ENCODE measurements at places on chromosomes 5 and 9.
A peak's percentile ranks its signal among the peaks of the same experiment; 100 is the strongest.

DNA sequence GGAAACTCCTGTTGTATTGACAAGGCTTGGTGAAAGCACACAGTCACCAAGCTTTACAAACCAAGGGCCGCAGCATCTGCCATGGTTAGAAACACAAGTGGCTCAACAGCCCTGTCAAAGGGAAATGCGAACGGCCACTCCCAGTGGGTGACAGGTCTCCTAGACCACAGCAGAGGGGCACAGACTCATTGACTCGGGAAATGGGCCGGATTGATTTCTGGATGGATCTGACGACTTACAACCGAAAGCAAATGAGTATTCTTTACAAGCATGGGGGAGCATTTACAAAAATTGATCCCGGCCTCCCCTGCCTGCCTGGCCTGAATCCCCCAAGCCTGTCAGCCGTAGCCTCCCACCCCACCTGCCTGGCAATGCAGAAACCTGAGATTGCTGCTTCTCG lies 48.2 kb downstream of the ADAMTS2 start:
- DNase-seq, result no peak

- DNase-seq, result no peak
Observed at GRCh38 chr5:1565737-1566734, 42.3 kb upstream of the LPCAT1 start.

DNA sequence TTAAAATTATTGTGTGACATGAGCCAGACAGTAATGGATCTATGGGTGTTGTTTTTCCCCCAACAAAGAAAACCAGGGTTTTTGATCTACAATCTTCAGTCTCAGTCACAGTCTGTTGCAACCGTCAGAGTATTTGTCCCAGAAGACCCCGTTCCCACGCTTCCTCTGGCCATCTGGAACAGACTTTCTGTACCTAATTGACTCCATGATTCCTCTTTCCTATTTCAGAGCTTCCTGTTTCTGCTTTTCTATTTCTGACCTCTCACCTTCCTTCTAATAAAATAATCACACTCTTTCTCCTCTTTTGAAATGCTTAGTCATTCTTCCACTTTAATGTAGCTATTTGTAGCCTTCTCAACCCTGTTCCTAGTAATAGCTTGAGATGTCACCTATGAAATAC lies 1044.8 kb downstream of the DTWD2 start:
- DNase-seq, result no peak

- DNase-seq, result peak; percentile 55
Observed at GRCh38 chr5:116144103-116144502, 59.3 kb downstream of the COMMD10 start.

- no peak for DNase-seq
Observed at GRCh38 chr5:60274747-60275146, 381.2 kb upstream of the PDE4D start.

- DNase-seq, result no peak
Observed at GRCh38 chr9:4579001-4579400, 83.1 kb upstream of the PLPP6 start.

- no peak for DNase-seq
Observed at GRCh38 chr9:129463994-129464393, 156.9 kb downstream of the C9orf50 start.

DNA sequence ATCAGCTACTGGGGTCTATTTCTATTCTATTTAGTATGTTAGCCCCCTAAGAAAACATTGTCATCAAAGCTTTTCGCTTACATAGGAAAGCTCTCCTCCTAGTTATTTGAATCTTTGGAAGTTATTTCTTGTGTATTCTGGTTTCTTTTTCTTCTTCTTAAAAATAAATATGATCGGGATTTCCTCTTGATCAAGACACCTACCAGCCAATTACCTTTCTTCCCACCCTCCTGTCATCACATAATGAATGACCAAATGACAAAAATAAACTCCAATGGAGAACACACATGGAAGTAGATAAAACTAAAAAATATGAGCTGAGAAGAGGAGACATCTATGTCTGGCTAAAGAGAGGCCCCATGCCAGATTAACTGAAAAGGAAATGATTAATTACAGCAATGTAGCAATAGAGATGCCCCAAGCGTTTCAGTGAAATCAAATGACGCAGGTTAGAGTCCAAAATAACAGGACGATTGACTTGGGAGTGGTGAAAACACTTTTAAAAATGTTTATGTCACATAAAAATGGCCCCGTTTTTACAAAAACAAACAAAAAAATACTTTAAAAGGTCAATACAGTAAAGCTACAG lies 59.5 kb upstream of the PCSK1 start:
- DNase-seq, result peak; percentile 22

- peak; percentile 87 for DNase-seq
Observed at GRCh38 chr5:163916376-163916775, 411.0 kb downstream of the MAT2B start.

DNA sequence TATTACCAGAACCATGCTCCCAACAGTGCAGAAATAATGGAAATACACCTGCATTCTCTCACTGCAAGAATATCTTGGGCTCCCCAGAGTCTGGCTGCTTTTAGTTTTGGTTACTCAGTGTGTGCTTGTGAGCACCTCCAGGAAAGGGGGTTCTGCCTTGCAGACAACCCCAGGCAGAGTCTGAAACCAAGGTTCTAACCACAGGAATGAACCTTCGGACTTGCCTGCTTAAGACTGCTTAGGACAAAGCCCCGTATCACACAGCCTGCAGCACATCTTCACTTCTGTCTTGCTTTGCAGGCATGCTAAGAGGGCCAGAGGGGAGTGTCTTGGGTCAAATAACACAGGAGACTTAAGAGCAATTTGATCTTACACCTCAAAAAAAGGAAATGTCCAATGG lies 94.8 kb upstream of the SPATA31C2 start:
- DNase-seq, result peak; percentile 34

DNA sequence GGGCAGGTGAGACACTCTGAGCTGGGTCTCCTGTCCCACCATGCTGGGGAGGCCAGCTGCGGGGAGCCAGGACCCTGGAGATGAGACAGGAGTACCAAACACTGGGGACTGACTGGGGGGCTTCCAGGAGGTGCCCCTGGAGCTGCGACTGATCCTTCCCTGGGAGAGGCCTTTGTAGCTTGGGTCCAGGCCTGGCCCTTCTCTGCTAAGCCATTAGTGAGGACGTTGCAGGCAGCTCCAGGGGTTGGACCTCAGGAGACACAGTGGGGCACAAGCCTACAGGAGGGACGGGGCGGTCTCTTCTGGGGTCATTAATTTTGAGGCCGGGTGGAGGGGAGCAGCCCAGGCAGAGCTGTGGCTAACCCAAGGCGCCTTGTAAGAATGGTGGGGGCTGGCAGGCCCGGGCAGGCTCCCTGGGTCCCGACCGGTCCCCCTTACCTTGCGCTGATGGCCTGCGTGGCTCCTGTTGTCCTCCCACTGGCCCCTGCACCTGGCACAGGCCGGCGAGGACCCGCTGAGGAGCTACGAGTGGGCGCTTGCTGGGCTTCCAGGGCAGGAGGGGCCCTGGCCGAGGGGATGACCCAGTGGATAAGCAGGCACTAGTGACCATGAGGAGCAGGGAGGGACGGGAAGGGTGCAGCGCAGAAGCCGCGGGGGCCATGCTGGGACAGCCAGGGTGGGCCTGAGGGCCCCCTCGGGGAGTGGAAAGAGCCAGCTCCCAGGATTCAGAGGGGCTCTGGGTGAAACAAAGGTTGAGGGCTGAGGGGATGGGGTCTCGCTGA lies 5.1 kb downstream of the MRPS2 start:
- no peak for DNase-seq

DNA sequence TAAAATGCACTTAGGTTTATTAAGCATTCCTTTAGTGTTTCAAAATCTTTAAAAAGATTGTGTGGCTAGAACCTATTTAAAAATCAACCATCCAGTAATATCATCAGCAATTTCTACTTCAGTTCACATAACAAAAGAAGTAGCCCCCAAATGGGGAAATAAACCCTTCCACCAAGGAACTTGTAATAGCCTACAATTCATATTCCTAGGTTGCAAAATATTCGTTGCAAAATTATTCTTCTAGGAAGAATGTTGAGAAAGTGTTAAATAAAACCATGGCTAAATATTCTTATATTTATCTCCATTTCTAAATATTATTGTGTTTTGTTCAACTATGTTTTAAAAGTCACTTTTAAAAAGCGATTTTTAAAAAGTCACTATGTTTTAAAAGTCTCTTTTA lies 177.9 kb upstream of the PRLR start:
- no peak for DNase-seq

DNA sequence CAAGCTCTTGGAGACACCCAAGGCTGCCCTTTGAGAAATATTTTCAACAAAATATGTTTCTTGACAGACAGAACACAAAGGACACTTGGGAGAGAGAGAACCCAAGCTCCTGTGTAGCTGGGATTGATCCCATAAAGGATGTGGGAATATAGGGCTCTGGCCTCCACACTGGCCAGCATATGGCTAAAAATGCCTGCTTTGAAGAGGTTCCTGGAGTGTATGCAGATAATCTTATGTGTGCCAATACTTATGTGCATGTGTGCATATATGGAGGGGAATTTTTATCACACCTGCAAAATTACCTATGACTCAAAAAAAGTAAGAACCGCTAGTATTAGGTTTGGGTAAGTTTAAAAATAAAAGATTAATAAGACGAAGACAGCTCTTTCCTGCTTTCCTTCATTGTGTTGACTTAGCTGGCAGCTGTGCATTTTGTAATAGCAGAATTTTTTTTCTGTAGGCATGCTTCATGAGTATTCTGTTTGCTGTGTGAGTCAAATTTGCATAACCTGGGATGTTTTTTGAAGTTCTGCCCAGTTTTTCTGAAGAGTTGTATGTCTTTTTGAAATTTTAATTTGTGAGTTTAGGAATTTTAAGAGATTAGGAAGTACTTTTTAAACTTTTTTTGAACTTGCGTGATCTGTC lies 42.6 kb downstream of the HACD4 start:
- DNase-seq, result peak; percentile 62

DNA sequence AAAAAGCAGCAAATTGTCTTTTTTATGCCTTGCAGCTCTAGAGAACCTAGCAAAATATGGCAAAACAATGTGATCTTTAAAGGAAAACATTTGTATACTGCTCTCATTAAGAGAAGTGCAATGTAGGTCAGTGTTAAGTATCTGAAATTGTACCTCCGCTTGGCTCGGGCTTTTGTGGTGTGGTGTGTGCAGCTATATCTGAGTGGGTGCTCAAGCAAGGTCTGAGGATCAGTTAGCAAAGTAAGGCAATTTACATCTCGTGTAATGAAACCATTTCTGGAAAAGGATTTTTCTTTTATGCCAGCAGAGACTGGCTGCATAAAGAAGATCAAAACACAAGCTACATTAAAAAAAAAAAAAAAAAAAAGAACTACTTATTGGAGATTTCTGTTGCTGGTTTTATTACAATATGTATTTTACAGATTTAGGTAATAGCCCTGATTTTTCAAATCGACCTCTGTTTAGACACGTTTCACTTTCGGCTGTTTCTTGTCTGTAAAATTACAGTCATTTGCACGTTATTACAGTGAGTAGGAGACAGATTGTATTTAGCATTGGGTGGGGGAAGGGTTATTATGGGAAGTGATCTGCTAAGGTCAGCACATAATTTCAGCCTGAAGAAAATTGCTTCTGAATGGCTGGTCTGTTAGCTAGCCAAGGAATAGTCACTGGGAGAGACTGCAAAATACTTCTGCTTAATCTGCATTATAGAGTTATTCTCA lies 7.9 kb upstream of the ZNF608 start:
- no peak for DNase-seq

DNA sequence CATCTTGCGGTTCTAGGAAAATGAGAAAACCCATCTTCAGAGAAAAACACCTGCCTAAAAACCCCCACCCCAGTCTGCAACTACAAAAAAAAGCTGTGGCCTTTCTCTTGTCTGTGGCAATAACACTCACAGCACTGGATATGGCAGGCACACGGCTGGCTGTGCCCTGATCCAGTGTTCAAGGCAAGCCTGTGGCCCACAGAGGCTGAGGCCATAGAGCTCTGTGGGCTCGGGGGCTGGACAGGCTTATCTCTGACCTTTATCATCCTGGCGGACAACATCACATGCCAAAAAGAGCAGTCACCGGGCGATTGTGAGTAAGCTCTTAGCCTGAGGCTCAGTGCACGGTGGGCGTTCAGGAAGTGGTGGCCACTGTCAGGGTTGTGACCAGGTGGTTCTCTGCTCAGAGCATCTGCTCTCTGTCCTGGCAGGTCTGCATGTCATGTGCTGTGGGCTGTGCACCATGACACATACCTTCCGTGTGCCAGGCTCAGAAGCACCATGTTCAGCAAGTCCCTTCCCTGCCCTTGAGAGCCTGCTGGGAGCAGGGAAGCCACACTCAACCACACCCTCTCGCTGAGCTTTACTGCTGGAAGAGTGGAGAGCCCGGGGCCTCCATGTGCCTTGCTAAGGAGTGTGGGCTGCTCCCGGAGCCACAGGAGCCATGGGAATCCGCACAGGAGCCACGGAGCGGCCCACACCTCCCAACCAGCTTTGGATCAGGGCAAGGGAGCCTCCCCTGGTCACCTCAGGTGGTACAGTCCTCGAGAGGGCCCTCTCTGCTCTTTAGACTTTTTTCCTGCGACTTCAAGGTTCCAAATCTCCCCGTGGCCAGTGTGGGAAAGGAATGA lies 34.6 kb upstream of the WDR38 start:
- DNase-seq, result no peak

- no peak for DNase-seq
Observed at GRCh38 chr9:87818308-87818707, 64.4 kb upstream of the SPATA31E1 start.

DNA sequence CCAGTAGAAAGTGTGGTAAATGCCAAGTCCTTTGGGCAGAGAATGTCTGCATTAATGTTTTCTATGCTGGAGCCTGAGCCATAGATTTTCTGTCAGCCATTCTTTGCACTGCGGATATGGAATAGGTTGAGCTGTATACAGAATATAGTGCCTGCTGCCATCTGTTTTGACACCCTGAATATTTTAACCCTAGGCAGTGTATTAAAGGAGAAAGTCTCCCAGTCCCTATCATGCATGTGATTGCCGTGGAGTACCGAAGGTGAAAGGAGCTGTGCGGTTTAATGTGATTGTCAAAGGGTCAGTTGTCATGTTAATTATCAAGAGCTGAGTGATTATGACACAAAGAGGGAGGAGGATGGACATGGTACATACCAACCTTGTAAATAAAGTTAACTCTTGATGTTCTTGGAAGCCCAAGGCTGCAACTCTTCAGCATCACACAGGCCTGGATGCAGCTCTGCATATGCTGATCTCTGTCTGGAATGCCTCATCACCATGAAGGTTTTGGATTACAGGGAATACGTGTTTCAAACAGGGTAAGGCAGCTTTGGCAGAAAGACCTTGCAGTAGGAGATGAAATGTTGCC lies 247.1 kb upstream of the ELAVL2 start:
- DNase-seq, result no peak

DNA sequence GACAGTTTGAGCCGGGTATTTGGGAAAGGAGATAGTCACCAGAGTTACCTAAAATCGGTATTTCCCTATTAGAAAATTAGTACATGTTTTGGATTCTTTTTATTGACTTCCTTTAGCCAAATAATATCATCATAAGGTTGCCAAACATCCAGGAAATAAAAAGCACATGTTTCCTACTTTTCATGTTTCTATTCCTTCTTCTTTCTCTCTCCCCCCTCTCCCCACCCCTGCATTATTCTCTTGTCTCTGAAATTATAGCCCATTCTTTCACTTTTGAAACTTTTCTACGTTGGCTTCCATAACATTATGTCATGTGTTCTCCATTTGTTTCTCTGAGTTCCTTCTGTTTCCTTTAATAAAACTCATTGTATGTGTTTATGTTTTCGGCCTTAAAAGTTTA lies 161.9 kb downstream of the ALDH1A1 start:
- no peak for DNase-seq

GRCh38 chr5:43034591-43034968 lies 5.5 kb downstream of the ANXA2R start:
- peak; percentile 89 for DNase-seq

- no peak for DNase-seq
Observed at GRCh38 chr9:107119735-107120134, 163.3 kb upstream of the RAD23B start.

All from choroid plexus epithelial cell (primary cell).